Brain pericyte (primary cell): ENCODE measurements at places on chromosomes 2 and 18.

- DNase-seq: no peak
Observed at GRCh38 chr2:9681427-9681817, 50.6 kb upstream of the YWHAQ start.

- no peak for DNase-seq
Observed at GRCh38 chr2:36871068-36871707, 95.1 kb downstream of the STRN start.

DNA sequence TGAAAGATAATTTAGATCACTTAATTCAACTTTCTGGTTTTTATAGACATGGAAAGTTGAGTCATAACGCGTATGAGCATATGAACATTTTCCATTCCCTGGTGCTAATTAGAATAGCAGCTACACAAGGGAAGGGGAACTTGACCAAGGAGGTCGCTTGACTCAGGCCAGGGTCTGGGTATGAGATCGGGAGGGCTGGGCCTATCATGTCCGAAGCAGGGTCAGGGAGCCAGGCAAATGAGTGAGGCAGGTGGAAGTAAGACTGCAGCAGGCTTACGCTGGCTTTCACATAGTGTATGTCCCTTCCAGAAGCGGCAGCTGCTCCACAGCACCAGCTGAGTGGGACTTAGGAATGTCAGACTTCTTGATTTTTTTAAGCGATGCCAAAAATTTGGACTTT lies 14.7 kb downstream of the RALB start:
- no peak for DNase-seq

DNA sequence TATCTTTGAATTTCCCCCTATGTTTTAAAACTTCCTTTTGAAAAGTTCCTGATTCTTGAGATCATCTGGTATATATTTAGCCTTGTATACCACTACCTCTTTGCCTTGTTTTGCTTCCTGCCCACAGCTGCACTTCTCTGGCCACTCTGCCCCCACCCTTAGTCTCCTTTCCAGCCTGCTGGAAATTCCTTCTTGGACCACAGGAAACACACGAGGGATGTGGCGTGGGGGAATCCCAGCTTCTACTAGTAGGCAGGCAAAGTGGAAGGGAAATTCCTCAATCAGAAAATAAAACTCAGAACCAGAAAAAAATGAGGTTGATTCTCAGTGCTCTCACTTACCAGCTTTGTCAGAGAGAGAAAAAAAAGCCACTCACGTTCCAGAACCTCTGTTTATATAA lies 13.4 kb downstream of the IL18RAP start:
- DNase-seq: no peak

GRCh38 chr2:200212862-200213425 lies 93.5 kb upstream of the SPATS2L start:
- no peak for DNase-seq

DNA sequence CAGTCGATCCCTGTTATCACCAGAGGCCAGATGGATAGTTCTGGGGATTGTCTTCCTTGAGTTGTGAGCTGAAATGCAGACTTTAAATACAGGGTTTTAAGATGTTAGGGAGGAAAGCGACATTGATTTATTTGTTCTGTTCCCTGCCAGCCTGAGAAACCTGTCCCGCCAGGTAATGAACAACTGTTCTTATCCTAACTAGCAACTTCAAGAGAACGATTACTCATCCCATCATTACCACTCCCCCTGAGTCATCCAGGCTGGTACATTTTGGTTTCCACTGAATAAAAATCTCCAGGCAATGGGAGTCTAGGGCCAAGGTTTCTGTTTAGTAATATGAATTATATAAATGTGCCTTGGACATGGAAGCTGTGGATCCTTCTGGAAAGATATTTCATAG lies 131.2 kb downstream of the LYPD6B start:
- no peak for DNase-seq

DNA sequence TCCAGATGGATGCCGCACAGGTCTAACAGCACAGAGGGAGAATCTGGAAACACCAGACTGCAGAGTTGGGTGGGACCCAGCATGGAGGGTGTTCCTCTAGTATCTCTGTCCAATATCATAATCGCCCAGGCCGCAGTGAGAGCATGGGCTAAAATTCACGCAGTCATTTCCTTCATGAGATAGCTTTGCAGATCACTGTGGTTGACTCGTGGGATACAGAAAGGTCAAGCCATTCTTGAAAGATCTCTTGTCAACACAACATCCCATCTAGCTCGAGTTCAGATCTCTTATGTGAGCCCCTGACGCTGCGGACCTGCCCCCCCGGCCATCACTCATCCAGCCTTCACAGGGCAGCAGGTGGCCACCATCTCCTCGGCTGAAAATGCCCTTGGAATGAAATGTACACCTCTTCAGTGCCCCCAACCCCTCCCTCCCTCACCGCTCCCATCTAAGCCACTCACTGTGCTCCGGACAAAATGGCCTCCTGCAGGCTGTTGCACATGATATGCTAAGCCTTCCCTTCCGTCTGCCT lies 45.9 kb downstream of the FOSL2 start:
- no peak for DNase-seq

DNA sequence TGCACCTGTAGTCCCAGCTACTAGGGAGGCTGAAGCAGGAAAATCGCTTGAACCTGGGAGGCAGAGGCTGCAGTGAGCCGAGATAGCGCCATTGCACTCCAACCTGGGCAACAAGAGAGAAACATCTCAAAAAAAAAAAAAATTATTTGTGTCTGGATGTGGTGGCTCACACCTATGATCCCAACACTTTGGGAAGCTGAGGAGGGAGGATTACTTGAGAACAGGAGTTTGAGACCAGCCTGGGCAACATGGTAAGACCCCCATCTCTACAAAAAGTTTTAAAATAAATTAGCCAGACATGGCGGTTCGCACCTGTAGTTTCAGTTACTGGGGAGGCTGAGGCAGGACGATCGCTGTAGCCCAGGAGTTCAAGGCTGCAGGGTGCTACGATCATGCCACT lies 1.6 kb upstream of the VAMP8 start:
- DNase-seq: no peak

DNA sequence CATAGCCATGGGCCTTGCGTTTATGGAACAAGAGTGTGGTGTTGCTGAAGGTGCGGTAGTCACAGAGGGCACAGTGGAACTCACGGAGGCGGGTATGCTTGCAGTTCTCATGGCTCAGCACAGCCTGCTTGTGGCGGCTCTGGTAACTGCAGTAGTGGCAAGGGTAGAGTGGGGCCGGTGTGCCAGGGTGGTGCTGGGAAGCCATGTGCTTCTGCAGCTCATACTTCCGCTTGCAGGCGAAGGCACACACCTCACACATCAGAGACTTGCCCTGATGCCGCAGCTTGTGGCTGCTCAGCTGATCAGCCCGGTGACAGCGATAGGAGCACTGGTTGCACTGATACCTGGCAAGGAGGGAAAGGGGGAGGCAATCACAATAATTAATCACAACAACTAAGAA lies 14.7 kb downstream of the ZNF142 start:
- no peak for DNase-seq

GRCh38 chr2:189276277-189276676 lies 96.7 kb upstream of the COL5A2 start:
- DNase-seq: no peak

DNA sequence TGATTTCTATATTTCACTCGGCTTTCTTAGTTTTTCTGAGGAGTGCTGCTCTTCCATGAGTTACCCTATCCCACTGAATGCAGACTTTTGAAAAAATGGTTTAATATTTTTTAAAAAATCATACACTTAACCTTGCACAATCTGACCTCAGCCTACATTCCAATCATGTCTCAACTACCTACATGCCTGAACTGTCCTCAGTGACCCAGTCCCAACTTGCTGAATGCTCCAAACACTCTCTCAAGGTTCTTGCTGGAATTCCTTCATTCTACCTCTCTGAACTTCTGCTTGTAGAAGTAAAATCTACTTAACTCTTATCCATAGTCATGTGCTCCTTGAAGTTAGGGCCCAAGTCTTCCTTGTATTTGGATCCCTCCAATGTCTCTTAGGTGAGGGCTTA lies 181.6 kb downstream of the XIRP2 start:
- DNase-seq: no peak

DNA sequence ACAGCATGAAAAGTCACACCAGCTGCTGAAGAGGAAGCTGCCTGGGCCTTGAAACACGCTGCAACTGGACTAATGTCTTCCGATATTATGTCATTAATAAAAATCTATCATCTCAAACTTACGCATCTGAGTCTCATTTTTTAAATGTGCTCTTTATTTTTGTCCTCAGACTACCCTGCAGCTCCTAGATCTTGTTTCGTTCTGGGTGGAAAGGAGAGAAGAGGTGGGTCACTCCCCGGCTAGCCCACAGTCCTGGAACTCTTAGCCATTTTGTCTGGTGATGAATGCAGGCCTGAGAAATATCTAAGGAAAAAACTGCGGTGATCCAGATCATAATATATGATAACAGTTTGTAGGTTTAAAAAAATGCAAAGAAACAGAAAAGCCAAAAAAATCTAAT lies 73.3 kb downstream of the TXNL1 start:
- no peak for DNase-seq

DNA sequence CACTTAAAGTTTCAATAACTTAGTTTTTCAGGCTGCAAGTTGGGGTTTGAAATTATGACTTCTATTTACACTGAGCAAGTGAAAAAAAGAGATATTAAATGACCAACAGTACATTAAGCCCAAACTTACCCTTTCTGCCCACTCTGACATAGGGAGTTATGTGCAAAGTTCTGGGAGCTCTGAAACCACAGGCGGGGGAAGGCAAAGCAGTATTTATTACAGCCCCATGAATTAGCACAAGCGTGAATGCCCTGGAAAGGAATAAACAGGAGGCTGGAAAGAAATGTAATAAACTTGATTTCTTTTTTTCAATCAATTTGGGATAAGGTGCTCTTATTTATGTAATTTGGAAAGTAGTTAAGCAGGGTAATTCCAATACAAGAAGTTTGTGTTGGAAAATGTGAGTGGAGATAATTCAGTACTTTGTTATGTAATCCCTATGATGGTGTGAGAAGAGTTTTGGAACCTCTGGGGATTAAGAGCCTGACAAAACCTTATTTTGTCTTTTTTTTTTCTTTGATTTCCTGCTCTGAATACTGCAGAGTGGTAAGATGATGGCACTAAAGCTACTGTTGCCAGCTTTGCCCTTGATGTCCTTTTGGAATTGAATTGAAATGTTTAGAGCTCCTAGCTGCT lies 351.5 kb downstream of the ARHGAP15 start:
- DNase-seq: no peak

GRCh38 chr18:71878226-71878625 lies 665.9 kb downstream of the CBLN2 start:
- no peak for DNase-seq

- no peak for DNase-seq
Observed at GRCh38 chr2:63242747-63243146, 192.1 kb downstream of the OTX1 start.

GRCh38 chr2:74290066-74290465 lies 53.1 kb downstream of the SLC4A5 start:
- DNase-seq: no peak

- DNase-seq: no peak
Observed at GRCh38 chr2:122531290-122532071, 776.0 kb downstream of the TSN start.

- no peak for DNase-seq
Observed at GRCh38 chr2:170063456-170064235, 114.3 kb upstream of the MYO3B start.

- no peak for DNase-seq
Observed at GRCh38 chr2:105712166-105712915, 32.4 kb upstream of the NCK2 start.

- peak; percentile 62 for DNase-seq
Observed at GRCh38 chr2:1219901-1220573, 193.2 kb upstream of the TPO start.

GRCh38 chr2:232329716-232330067 lies 48.9 kb upstream of the ALPP start:
- no peak for DNase-seq

GRCh38 chr18:56902653-56903052 lies 244.2 kb upstream of the BOD1L2 start:
- DNase-seq: no peak

DNA sequence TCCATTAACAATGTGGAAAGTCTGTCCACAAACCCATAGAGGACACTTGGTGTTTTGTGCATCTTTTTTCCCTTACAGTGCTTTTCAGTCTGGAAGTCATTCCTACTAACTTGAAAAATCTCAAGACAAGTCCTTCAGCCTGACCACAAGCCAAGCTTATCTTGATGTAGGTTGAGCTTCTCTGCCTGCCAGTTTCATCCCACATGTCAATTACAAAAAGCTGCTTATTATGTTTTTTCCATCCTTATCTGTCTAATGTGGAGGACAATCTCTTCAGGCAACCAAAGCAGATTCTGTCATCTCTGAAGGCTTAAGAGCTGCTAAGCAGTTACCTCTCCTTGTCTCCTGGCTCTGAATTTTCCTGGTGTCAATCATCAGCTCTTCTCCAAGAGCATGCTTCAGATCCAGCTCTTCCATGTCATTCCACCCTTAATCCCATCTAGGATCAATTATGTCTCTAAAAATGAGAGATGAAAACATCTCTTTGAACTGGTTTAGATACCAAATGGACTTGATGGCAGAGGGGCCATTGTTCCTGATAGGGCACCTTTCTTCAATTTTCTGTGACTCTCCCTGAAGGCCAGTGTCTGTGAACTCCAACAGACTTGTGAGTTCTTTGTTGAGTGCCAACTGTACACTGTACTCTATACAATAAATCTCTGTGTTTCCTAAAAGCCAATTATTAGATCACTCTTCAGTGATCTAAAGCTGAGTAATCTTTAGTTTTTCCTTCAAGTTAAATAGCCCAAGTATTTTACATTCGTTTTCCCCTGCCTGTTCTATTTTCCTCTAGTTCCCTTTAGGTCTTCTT lies 208.6 kb downstream of the RBM43 start:
- DNase-seq: no peak

DNA sequence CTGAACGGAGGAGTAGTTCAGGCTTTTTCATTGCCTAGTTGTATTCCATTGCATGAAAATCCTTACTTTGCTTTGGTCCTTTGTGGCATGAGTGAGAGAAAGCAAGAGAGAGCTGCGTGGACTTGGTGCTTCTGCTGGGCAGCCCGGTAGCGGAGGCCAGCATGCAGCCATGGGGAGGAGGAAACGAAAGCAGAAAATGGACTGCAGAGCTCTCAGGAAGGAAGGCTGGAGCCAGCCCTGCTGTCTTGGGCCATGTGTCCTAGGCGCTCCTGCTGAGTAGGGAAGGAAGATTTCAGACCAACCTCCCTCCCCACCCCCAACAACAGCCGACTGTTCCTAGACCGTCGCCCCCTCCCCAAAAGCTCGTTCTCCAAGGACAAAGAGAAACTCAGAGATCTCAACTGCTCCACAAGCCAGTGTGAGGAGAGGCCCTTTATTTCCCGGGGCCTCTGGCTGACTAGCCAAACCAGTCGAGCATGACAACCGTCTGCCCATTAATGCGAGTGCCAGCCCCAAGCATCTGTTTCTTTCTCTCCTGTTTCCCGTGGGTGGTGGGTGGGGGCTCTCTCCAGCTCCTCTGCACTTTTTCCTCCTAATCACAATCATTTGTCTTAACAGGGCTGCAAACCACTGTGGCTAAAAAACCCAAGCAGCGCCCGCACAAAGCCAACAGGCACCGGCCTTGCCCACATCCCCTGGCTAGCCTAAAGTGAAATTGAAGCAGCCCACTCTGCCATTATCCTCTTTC lies 66.8 kb upstream of the FZD7 start:
- DNase-seq: no peak

DNA sequence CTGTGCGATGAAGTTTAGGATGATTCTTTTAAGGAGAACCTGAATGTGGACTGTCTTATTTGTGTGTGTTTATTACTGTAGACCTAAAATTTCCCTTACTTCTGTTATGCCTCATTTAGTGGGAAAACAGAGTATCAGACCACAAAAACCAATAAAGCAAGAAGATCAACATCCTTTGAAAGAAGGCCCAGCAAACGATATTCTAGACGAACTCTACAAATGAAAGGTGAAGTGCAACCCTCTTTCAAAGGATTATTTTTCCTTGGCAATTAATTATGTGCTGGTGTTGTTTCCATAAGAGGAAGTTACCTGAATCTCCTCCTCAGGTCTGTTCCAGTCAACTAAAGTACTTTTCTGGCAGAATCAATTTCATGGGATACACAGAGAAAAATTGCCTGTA lies 78.6 kb downstream of the EPB41L5 start:
- DNase-seq: no peak
